CD4-positive, alpha-beta T cell treated with Interleukin-17A for 1 hour (primary cell): ENCODE measurements at places on chromosomes 13 and 19.

GRCh38 chr19:50722201-50723013 lies 757 bp upstream of the CLEC11A start:
- DNase-seq, result no peak

DNA sequence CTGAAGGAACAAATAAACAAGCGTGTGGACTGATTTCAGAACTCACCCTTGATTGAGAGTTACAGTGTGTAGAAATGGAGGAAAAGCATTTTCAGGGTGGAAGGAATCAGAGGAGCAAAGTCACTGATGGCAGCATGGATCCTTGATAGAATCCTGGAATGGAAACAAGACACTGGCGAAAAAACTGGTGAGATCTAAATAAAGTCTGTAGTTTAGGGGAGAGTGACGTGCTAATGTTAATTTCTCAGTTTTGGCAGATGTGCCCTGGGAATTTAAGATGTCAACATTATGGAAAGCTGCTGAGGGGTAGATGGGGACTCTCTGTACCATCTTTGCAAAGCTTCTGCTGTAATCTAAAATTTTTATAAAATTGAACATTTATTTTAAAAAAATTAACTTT lies 378.0 kb downstream of the UQCRFS1 start:
- DNase-seq, result no peak

GRCh38 chr13:104983601-104984000 lies 1551.9 kb downstream of the EFNB2 start:
- no peak for DNase-seq

DNA sequence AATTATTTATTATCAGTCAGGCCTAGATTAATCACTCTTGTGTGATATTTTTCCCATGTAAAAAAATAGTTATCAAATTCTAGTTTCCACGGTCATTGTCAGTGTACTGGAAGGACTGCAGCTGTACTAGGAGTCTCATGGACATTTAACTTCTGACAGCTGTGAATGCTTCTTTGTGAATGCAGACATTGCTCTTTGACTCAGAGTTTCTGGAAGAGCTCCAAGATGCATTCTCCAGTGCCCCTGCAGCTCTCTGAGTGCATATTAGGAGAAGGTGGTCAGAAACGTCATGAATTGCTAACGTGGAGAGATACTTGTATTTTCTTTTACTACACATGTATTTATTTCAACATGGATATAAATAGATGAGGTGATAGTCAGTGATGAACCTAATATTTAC lies 9.7 kb upstream of the SLITRK5 start:
- no peak for DNase-seq

DNA sequence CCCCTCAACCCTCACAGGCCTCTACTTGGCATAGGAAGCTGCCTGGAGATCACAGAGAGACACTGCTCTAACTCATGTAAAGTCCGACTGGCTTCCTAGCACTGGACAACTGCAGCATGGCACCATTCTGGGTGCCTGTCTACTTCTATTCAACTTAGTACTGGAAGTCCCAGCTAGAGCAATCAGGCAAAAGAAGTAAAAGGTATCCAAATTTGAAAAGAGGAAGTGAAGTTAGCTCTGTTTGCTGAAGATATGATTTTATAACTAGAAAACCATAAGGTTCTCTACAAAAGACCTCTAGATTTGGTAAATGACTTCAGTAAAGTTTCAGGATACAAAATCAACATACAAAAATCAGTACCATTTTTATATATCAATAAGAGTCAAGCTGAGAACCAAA lies 1017.6 kb downstream of the PCDH9 start:
- no peak for DNase-seq

DNA sequence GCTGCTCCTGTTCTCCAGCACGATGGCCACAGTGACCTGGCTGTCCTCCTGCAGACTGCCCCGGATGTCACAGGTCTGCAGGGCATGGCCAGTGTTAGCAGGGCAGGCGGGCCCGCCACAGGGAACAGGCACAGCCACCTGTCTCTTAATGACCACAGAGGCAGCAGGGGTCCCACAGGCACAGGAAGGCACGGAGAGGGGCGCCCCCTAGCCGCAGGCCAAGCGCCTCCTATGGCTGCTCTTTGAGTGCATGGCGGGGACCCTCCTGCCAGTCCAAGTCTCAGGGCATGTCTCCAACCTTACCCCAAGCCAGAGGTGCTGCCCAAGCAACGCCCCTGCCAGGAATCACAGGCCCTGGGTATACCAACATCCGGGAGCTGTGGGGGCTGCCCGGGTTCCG lies 14.1 kb downstream of the IZUMO4 start:
- no peak for DNase-seq

DNA sequence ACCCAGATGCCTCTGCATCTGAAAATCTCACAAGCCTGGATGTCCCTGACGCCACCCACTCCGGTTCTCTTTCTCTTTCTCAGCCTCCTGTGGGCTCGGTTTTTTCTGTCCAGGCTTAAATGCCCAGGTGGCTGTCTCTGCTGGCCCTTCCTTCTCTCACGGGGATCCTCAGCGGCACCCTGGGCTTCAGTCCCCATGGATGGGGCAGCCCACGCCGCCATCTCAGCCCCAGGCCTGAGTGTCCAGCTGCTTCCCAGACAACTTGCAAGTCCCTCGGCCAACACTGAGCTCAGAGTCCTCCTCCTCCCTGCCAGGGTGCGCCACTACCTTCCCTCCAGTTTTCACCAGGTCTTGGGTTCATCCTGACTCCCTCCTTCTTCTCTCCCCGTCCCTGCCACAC lies 6.4 kb downstream of the FBN3 start:
- DNase-seq, result no peak

DNA sequence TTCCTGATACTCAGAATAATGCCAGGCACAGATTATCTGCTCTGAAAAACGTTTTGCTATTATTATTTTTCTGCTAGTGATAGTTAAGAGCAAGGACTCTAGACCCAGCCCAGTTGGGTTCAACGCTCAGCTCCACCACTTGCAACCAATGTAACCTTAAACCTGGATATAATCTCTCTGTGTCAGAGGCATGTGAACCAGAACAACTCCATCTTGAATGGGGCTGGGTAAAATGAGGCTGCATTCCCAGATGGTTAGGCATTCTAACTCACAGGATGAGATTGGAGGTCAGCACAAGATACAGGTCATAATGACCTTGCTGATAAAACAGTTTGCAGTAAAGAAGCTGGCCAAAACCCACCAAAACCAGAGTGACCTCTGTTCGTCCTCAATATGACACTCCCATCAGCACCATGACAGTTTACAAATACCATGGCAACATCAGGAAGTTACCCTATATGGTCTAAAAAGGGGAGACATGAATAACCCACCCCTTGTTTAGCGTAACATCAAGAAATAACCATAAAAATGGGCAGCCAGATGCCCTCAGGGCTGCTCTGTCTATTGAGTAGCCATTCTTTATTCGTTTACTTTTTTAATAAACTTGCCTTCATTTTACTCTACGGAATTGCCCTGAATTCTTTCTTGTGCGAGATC lies 13.6 kb downstream of the FAM187B start:
- DNase-seq, result peak; percentile 16

DNA sequence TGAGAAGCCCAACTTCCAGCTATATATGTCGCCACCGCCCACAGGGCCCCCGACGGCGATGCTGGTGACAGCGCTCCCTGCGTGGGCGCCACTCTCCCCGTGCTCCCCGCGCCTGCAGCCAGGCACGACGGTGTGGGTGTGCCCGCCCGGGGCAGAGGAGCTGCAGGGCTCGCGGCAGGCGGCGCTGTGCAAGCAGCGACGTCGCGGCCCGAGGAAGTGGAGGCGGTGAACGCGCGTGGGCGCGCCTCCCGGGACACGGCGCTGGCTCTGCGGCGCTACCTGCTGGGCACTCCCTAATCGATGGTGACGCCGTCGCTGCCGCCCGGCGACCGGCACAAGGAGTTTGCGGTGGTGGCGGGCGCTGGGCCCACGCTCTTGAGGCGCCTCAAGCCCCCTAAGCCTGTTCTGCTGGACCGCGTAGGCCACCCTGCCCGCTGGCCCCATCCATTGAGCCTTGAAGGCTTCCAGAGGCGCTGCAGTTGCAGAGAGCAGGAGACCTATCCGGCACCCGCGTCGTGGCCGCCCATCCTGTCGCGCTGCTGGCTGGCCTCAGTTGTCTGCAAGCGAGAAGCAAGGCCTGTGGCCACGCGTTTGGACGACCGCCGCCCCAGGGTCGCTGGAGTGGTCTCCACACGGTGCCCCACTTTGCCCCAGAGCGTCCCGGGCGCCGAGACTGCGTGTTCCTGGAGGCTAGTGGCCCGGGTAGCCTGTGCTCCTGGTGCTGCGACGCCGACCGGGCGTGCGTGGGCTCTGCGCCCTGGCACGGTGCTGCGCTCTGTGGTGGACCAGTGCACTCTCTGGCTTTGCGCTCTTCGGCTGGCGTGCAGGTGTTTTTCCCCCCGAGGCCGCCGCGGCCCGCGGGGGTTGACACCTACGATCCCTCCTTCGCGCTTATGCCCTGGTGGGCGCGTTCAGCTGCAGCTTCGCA lies 23.1 kb downstream of the LRFN3 start:
- DNase-seq, result peak; percentile 86
